GM03348 (cell line): ENCODE measurements at places on chromosomes 3 and 15.
A peak's percentile ranks its signal among the peaks of the same experiment; 100 is the strongest.

GRCh38 chr15:66008940-66009562 is 139.8 kb downstream of the RAB11A start:
- DNase-seq, result no peak

DNA sequence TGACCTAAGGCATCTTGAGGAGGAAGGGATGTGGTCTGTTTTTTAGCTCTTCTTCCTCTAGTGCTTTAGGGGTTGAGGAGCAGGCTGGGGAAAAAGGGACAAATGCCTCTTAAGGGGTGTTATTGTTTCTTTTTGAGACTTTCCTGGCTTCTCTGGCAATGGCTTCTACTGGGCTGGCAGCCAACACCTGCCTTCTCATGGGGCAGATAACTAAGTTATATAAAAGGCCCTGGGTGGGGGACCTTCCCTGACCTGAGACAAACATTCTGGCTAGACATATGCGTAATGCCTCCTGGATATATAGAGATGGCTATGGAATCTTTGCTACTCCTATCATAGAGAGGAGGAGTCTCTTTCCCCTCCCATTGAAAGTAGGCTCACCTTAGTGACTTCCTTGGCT is 179.2 kb upstream of the PROK2 start:
- no peak for DNase-seq

- DNase-seq, result no peak
Measured at GRCh38 chr3:195366200-195366925, 76.5 kb downstream of the ACAP2 start.

GRCh38 chr3:50157827-50158529 is 2.9 kb downstream of the SEMA3F start:
- no peak for DNase-seq

DNA sequence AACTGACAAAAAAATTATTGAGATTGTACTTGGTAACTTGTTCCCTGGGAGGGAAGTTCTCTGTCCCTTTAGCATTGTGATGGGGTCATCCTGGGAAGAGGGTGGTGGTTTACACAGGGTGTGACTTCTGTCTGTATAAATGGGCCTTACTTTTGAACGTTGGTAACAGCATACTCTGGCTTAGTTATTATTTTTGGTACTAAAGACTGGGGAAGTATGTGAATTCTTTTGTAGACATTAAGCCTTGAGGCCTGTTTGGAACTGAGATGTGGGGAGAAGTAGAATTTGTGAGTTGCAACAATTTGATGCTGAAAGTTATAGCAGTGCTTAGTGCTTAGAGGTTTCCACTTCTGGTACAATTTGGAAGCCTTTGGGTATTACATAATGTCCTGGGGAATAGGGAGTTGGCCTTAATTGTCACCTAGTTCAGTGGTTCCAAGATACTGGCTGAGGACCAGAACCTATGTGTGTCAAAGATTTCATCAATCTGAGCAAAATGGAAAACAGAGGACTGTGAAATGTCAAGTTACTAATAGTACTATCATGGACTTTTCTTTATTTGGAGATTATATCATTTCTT is 15.9 kb downstream of the TLNRD1 start:
- DNase-seq, result no peak

DNA sequence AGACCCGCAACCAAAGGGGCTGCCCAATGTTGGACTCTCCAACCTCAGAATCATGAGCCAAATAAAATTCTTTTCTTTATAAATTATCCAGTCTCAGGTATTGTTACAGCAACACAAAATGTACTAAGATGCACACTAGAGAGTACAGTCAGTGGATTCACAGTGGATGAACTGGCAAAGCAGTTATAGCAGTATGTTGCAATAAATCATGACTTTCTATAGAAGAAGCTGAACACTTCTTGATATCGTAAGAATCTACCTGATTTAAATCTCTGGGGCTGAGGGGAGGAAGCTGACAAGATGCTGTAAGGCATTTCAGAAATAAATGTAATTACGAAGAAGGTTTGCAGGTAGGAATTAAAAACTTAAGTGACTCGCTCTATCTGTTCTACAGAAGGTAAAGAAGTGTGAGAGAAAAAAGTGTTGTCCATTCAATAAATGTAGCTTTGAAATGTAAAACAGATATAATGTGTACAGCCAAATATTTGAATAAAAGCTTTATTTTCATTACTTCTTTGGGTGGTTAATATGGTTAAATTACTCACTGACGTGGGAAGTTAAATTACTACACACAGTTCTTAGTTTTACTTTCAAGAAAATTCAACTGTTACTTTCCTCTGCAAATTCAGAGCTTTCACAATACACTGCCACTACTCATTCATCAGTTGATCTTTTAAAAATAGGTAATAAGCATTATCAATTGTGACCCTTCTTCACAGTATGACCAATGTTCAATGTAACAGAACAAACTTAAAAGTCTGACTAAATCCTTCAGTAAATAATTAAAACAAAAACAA is 439.1 kb downstream of the SHQ1 start:
- DNase-seq, result no peak

GRCh38 chr3:51568996-51569395 is 30.5 kb downstream of the RAD54L2 start:
- DNase-seq, result no peak

- no peak for DNase-seq
Measured at GRCh38 chr15:69731081-69731330, 278.4 kb downstream of the RPLP1 start.

DNA sequence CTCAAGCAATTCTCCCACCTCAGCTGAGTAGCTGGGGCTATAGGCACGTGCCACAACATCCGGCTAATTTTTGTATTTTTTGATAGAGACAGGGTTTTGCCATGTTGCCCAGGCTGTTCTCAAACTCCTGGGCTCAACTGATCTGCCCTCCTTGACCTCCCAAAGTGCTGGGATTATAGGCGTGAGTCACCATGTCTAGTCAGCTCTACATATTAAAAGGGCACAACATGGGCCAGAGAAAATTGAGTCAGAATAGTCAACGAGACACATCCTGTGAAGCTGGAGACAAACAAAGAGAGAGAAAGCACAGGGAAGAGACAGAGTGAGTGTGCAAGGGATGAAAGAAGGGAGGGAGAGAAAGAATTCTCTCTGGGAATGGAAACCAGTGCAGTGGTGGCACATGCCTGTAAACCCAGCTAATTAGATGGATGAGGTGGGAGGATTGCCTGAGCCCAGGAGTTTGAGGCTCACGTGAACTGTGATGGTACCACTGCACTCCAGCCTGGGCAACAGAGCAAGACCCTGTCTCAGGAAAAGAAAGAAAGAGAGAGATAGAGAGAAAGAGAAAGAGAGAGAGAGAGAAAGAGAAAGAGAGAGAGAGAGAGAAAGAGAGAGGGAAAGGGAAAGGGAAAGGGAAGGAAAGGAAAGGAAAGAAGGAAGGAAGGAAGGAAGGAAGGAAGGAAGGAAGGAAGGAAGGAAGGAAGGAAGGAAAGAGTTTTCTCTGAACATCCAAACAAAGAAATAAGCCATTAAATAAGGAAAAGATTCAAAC is 107.2 kb upstream of the SLC25A36 start:
- no peak for DNase-seq

- no peak for DNase-seq
Measured at GRCh38 chr3:117955196-117955595, 1079.5 kb downstream of the IGSF11 start.

- no peak for DNase-seq
Measured at GRCh38 chr15:40232625-40233070, 6.2 kb upstream of the PAK6 start.

DNA sequence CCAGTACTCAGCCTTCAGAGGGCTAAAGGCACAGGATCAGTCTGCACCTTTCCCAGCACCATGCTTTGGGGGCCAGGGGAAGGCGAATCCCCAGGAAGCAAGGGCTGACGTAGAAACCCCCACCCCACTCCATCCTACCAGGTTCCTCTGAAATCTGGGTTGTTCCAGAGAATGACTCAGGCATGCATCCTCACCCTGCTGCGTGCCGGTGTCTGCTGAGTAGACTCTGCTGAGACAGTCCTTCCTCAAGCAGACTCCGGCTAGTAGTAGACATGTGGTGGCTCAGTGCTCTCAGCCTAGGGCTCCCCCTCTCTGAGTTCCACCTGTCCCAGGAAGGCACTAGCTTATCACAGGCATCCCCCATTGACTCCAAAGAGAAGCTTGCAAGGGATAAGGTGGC is 9.0 kb downstream of the TMEM43 start:
- no peak for DNase-seq

DNA sequence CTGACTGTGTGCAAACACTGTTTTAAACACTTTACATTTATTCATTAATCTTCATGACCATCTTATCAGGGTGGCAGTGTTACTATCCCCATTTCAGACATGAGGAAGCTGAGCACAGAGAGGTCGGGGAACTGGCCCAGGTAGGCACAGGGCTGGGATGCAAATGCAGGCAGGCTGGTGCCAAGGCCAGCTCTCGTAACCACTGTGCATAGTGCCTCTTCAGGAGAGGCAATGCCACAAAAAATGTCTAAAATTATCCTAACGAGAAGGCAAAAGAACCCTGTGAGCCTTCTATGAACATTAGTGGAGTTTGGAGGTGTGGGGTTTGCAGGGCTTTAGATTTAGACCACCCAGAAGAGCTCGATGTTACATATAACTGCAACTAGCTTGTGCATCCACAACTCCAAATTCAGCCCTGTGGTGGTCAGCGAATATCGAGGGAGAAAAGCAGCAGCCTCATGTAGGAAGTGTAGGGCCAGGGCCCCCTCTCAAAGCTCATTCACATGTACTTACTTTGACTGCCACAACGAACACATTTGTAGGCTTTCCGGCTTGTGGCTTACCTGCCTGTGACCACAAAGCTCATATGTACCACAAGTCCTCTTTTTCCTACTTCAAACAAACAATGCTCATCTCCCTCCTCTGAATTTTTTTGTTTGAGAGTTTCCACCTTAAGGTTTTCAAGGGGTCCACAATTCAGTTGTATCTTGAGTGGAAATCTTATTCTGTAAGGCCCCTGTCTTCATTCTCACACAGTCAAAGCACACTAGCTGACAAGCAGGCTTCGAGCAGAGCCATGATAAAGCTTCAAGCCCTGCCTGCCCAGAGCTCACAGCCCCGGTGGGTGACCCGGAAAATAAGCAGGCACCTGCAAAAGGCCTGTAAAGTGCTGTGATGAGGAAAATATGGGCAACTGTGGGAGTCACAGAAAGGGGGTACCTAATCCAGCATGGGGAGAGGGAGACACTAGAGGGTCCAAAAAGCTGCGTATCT is 722.9 kb upstream of the CFAP20DC start:
- no peak for DNase-seq

- DNase-seq, result no peak
Measured at GRCh38 chr3:132981719-132982118, 56.5 kb upstream of the TMEM108 start.

DNA sequence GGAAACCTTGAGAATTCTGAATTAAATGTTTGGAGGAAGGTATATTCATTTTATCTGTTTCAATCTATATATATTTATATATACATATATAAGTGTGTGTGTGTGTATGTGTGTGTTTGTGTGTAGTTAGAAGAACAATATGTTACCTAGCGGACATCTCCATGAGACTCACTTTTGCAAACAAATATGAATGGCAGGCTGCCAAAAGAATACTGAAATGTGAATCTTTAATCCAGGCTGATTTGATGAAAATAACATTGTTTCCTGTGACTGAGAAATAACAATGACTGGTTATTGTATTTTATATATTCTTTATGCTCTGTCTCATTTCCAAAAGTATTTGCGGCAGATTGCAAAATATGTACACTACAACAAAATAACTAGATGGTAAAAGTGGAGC is 255.5 kb upstream of the TGFBR2 start:
- DNase-seq, result no peak

GRCh38 chr3:78347176-78347575 is 1307.3 kb downstream of the ROBO2 start:
- no peak for DNase-seq

GRCh38 chr3:29345516-29346300 is 64.8 kb downstream of the RBMS3 start:
- DNase-seq, result no peak

- peak; percentile 35 for DNase-seq
Measured at GRCh38 chr3:160686955-160687535, 10.1 kb downstream of the ARL14 start.

- no peak for DNase-seq
Measured at GRCh38 chr15:39623529-39623931, 42.7 kb downstream of the THBS1 start.

- no peak for DNase-seq
Measured at GRCh38 chr3:119944091-119944490, 150.2 kb downstream of the GSK3B start.

DNA sequence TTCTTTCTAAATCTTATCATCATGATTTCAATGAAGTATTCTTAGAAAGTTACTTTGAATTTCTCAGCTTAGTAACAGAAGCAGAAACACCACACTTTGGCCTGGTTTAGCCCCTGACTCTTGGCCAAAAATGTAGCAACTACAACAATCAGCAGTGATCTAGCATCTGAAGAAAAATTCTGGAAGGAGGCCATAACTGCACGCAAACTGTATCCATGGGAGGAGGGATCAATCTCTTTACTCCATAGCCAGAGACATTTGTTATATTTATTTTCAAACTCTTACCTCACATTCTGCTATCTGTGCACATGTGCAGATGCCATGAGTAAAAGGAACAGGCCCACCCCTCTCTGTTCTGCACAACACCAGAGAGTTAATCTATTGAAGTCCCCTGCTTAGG is 251.0 kb upstream of the P2RY1 start:
- DNase-seq, result no peak

- no peak for DNase-seq
Measured at GRCh38 chr3:111853068-111853467, 6.0 kb upstream of the PHLDB2 start.

GRCh38 chr3:56303487-56303886 is 164.8 kb downstream of the ERC2 start:
- peak; percentile 26 for DNase-seq

GRCh38 chr3:33395900-33396299 is 44.3 kb downstream of the UBP1 start:
- no peak for DNase-seq

GRCh38 chr15:29045717-29046116 is 159.9 kb downstream of the APBA2 start:
- no peak for DNase-seq

- peak; percentile 72 for DNase-seq
Measured at GRCh38 chr15:71691458-71692417, 118.6 kb upstream of the NR2E3 start.

- no peak for DNase-seq
Measured at GRCh38 chr15:64915518-64916227, 4.0 kb downstream of the ANKDD1A start.

DNA sequence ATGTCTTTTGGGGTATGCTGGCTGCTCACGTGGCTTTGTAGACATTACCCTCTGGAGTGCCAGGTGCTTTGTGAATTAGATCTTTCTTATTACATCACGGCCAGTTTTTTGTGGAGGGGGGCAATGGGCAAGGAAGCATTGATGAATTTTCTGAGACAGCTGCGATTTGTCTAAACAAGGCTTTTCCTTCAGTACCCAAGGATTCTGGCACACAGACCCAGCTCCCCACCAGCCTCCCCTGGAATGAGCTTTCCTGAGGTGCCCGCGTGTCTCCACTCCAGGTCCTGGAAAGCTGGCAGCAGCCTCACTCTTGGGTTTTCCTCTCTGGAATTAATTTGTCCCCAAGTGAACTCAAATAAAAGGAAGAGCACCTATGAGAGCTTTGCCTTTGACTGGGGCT is 157.6 kb upstream of the CTDSPL start:
- no peak for DNase-seq

GRCh38 chr3:116367761-116368395 is 77.4 kb downstream of the LSAMP start:
- no peak for DNase-seq

- no peak for DNase-seq
Measured at GRCh38 chr3:53862241-53862640, 15.9 kb downstream of the IL17RB start.

GRCh38 chr15:52217186-52217585 is 26.0 kb upstream of the GNB5 start:
- no peak for DNase-seq
